Activated CD4-positive, CD25-positive, alpha-beta regulatory T cell (primary cell): ENCODE measurements at places on chromosomes 2 and 18.

DNA sequence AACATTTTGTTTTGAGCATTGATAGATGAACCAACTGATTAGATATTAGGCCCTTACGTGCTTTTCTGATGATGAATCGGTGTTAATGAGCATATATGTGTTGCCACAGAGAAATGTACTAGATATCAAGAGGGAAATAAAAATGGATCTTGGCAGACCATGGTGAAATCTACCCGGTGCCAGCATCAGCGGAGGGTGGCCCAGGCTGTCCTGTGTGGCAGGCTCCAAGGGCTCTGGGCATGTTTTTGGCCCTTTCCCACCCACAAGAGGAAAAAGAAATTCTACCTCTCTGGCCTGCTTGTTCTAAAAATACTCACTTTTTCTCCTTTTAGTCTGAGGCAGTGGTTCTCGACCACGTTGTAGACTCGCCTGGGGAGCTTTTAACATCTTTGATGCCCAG lies 154.2 kb downstream of the CTIF start:
- DNase-seq, result no peak

GRCh38 chr2:21363364-21363763 lies 239.6 kb downstream of the TDRD15 start:
- DNase-seq, result no peak

GRCh38 chr18:50877545-50878265 lies 1.2 kb upstream of the ME2 start:
- no peak for DNase-seq

DNA sequence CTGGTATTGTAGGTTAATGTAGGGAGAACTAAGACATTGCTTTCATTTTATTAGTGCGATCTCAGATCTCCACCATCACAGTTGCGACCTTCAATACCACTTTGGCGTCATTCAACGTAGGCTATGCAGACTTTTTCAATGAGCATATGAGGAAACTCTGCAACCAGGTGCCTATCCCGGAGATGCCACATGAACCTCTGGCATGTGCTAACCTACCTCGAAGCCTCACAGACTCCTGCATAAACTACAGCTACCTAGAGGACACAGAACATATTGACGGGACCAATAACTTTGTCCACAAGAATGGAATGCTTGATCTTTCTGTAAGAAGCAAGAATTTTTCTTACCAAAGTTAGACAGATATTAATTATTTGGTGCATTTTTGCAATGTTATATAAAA lies 47.3 kb downstream of the UNC80 start:
- DNase-seq, result no peak

DNA sequence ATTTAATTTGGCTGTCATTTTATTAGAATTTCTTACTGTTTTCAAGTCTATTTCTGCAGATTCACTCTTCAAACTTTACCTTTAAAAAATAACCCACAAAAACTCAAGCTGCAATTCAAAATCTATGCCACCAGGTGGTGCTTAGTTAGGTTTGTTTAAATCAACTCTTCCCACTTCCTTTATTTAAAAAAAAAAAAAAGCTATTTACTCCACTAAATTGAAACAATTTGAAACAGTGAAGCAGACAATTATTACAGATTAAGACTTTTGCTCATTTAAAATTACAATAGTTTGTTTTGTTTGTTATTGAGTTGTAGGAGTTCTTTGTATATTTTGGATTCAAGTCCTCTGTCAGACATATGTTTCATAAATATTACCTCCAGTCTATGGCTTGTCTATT lies 300.0 kb downstream of the PDE11A start:
- no peak for DNase-seq

GRCh38 chr2:72708236-72708635 lies 117.6 kb downstream of the EXOC6B start:
- DNase-seq, result no peak

DNA sequence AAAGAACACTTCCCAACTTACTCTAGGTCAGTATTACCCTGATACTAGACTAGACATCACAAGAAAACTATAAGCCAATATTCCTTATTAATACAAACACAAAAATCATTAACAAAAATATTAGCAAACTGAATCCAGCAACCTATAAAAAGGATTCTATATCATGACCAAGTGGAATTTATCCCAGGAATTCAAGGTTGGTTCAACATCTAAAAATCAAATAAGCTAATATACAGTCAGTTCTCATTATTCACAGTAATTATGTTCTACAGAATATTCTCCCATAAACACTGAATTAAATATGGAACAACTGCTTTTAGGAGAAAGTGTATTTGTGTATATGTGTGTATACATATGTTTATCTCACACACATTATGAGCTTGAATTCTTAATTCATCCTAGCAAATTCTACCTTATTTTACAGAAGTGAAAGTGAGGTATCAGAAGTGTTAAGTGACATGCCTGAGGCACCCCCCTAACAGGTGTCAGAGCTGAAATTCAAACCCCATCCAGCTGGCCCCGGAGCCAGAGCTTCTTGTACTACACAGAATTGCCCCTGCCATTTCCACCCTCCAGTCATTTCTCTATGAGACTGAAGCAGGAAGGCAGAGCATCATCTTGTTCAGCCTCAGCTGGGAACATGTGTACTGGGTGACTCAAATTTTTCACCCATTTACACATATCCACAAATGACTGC lies 77.8 kb downstream of the MALT1 start:
- no peak for DNase-seq

DNA sequence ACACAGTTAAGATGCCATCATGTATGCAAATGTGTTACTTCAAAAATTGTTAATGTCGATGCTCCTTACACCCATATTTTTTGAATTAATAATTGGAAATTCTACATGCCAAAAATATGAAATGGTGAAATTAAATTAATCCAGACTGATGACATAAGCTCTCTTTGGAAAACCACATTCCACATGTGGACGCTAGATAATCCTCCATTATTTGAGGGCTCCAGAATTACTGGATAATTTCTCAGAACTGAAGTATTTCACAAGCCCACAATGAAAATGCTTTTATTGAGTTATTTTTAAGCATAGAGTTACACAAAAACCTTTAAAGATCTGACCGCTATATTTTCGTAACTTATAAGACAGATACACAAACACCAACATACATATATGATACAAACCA lies 47.8 kb downstream of the FARSB start:
- DNase-seq, result no peak

- DNase-seq, result no peak
Measured at GRCh38 chr2:234980451-234981187, 28.8 kb downstream of the SH3BP4 start.

DNA sequence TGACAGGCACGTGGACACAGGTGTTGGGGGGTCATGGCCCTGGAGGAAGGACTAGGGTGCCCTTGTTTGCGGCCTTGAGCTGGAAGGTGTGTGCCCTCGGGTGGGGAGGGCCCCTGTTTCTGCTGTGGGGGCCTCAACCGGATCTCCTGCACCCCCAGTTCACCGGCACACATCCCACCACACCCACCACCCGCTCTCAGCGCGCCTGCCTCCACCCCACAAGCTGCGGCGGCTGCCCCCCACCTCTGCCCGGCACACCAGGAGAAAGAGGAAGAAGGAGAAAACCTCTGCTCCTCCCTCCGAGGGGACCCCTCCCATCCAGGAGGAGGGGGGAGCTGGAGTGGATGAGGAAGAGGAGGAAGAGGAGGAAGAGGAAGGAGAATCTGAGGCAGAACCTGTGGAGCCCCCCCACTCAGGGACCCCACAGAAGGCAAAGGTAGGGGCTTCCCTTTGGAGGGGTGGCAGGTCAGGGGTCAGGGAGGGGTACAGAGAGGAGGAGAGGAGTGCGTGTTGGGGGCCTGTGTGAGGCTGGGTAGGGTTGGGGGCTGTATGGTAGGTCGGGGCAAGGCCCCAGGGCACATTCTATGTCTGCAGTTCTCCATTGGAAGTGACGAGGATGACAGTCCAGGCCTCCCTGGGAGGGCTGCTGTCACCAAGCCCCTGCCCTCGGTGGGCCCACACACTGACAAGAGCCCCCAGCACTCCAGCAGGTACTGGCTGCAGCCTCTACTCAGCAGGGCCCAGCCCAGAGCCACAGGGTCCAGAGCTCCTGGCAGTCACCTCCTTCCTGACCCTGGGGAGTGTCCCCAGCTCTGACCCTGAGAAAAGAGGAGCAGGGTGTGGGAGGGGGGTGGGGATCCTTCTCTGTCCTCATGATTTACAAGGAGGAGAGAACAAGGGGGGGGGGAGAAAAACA lies 1.8 kb downstream of the SLC4A3 start:
- no peak for DNase-seq

GRCh38 chr2:222424276-222424728 lies at the start of gene SGPP2:
SGPP2 (plus strand) TSS chr2:222424543; CDS start chr2:222424603, 60 bp downstream.
- DNase-seq, result no peak

- no peak for DNase-seq
Measured at GRCh38 chr2:69535817-69536241, 98.6 kb upstream of the NFU1 start.

DNA sequence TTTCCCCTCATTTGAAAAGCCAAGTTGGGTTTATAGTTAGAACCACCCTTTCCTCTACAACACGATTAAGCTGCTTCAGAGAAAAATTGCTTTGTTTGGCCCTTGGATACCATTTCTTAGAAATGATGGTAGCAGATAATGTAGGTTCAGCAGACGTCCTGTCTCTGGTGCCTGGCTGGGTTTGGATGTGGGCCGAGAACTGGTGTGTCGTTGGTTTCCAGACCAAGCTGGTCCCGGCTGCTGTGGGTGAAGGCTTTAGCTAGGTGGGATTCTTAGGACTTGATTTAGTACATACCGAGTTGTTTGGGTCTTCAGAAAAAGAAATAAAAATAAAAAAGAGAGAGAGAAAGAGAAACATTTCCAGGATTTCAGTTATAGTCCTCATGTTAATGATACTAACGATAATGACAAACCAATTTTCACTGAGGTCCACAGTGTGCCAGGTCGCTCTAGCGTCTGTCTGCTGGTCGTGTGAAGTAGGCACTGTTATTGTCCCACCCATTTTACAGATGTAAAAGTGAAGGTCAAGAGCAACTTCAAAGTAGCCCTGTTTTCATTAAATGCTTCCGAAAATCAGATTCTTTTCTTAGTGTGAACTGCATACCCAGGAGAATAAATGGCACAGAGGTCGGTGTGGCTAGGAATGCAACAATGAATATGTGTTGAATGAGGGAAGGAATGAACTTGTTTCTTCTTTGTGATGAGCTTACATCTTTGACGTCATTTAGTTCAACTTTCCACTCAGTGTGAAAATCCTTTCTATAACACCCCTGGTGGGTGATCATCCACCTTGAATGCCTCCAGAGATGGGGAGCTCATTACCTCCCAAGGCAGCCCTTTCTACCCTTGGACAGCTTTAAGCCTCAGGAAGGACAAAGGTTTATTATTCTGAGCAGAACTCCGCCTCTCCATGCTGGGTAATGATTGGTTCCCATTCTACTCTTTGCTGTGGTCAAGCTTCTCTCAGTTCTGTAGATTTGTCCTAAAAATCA lies 115.9 kb downstream of the INHBB start:
- DNase-seq, result no peak

GRCh38 chr2:210814251-210815025 lies 258.0 kb downstream of the CPS1 start:
- no peak for DNase-seq

- no peak for DNase-seq
Measured at GRCh38 chr2:20578895-20579825, 71.7 kb downstream of the HS1BP3 start.

DNA sequence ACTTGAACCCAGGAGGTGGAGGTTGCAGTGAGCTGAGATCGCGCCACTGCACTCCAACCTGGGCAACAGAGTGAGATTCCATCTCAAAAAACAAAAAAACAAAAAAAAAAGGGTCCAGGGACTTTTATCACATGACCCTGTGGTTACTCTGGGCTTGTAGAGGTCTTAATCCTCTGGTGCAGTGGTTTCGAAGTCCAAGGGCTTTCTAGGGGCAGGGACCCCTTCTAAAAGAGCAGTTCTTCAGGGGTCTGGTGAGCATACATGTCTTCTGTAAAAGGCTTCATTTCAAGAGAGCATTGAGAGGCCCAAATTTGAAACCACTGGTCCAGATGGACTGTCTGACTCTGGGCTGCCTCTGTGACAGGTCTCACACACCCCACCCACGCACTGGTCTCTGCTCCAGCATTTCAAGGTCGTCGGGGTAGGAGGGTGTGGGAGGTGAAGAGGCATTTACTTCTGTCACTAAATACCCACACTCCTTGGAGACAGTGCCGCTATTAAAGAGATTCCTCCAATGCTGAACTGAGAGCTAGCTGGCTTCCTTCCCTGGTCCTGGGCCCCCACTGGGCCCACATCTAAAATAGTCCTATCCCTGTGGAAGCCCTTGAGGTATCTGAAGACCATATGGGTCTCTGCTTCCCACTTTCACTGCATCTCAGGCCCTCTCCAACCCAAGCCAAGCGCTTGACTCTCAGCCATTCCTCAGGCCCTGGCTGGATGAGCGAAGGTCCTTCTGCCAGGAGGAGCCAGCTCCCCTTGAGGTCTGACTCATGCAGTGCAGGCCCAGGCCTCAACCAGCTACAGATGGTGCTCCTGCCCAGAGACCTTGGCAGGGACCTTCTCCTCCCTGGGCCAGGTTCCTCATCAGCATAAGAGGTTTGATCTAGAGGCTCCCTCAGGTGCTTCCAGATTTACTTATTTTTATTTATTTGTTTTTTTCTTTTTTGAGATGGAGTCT lies 44.8 kb downstream of the PAX8 start:
- no peak for DNase-seq

- DNase-seq, result no peak
Measured at GRCh38 chr2:217806482-217806765, 196.4 kb downstream of the TNS1 start.

GRCh38 chr2:96320326-96320725 lies 4.8 kb upstream of the ITPRIPL1 start:
- no peak for DNase-seq

DNA sequence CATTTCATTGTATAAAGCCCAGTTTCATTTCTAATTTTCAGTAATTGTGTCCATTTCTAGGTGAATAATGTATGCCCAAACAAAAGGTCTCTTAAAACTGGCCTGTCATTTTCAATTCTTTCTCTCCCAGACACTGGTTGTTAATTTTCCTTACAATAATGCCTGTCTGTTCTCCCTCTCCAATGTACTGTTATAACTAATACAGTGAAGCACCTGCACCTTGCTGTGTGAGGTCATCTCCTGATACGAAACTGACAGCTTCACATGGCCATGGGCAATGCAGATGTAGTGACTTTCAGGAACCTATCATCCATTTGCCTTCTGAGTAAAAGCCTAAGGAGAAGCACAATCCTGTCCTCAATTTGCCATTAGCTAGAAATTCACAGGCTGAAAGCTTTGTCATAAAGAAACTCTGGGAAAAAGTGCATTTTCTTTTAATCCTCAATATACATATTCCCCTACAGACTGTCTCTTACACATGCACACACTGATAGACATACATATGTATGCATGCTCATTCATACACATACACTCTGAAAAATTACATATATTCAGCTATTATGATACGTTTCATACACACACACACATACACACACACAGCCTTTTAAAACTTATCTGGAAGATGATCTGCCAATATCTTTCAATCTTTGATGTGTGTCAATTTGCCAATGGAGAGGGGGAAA lies 1030.3 kb downstream of the TDRD15 start:
- DNase-seq, result no peak

DNA sequence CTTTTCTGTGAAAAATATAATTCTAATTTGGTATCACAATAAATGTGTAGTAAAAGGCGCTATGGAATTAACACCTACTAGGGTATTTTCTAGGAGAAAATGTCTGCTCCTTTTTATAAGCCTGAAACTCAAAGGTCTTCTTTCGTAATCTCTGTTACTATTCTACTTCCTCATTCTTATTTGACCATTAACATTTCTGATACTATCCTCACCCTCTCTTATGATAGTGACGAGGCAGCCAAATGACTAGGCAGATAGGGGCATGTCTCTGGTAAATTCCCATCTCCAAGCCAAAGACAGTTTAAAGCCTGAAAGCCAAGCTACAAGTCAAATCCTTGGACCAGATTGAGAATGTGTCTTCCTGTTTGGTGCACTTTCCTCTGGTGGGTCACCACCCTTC lies 251.7 kb downstream of the LRRTM4 start:
- no peak for DNase-seq
